ENCODE measurements at places on chromosomes 7 and 10.

DNA sequence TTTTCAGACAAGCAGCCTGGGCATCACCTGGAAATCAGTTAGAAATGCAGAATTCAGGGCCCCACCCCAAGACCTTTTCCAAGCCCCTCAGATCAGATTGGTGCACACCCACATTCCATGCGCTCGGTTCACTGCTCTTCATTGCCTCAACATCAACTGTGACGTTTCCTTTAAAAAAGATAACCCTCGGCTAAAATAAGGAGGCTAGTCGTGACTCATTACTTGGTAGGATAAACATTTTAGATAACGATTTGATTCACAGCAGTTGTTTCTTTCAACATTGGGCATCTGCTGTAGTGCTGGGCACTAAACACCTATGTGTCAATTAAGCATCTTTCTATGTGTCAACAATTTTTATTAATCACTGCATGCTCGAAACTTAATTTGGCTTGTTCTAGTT lies 191.1 kb upstream of the LRGUK start:
- DNase-seq = no peak

GRCh38 chr7:134211817-134212216 lies 84.7 kb downstream of the LRGUK start:
- DNase-seq = no peak

GRCh38 chr10:60389413-60390025 lies at the start of gene ANK3:
TSS of gene ANK3 (minus strand) at chr10:60389875. CDS start at chr10:60389538, 337 bp downstream.
- DNase-seq = no peak

- DNase-seq = no peak
These were observed 114.3 kb downstream of the CDK14 start for GRCh38 chr7:90710466-90710850.

Data from GM19239 (cell line).